ENCODE measurements at places on chromosomes 2 and 18.

- H3K27ac ChIP-seq, result peak overlapping the region; percentile 5
- no peaks in the 10 kb centered on the region for H3K36me3 ChIP-seq
- no peaks in the 10 kb centered on the region for H3K27me3 ChIP-seq
- peaks cover 8% of the 10 kb centered on the region for H3K4me1 ChIP-seq
- peak overlapping the region; percentile 58 for H3K4me3 ChIP-seq
Observed at GRCh38 chr2:49940626-49941025, 786.3 kb upstream of the FSHR start.

- peaks cover 36% of the 10 kb centered on the region for H3K36me3 ChIP-seq
- no peak overlapping the region for H3K27ac ChIP-seq
- no peak for DNase-seq
Observed at GRCh38 chr2:206004004-206004693, 81.8 kb downstream of the INO80D start.

- no peak for DNase-seq
- H3K4me3 ChIP-seq, result no peak overlapping the region
- H3K27ac ChIP-seq, result no peak overlapping the region
- H3K36me3 ChIP-seq, result no peaks in the 10 kb centered on the region
- no peaks in the 10 kb centered on the region for H3K27me3 ChIP-seq
Observed at GRCh38 chr18:70384181-70384790, 95.4 kb downstream of the SOCS6 start.

- no peaks in the 10 kb centered on the region for H3K27me3 ChIP-seq
- H3K36me3 ChIP-seq, result no peaks in the 10 kb centered on the region
- no peak overlapping the region for H3K27ac ChIP-seq
- DNase-seq, result no peak
- H3K4me1 ChIP-seq, result no peaks in the 10 kb centered on the region
Observed at GRCh38 chr18:73614812-73615211, 532.8 kb downstream of the FBXO15 start.

DNA sequence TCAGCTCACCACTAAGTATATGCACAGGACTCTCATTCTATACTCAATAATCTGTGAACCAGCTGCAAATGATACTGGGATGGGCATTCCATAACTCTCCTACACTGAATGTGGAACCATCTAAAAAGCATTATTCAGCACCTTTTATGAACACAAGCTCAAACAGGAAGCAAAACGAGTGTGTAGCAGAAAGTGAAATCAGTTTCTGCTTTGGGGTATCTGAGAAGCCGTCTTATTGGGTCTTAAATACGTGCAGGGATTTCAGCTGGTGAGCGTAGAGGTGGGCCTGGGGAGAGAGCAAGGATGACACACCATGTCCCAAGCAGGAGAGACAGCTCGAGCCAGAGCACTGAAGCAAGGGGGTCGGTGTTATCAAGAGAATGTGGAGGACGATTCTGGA lies 120.0 kb upstream of the TTN start:
- H3K4me3 ChIP-seq, result peak overlapping the region; percentile 81
- H3K27ac ChIP-seq, result peak overlapping the region; percentile 66
- H3K36me3 ChIP-seq, result peaks cover 21% of the 10 kb centered on the region
- peaks cover 13% of the 10 kb centered on the region for H3K4me1 ChIP-seq
- H3K27me3 ChIP-seq, result no peaks in the 10 kb centered on the region

- peaks cover 5% of the 10 kb centered on the region for H3K36me3 ChIP-seq
- H3K4me3 ChIP-seq, result peak overlapping the region; percentile 93
- H3K4me1 ChIP-seq, result peaks cover 23% of the 10 kb centered on the region
- DNase-seq, result no peak
Observed at GRCh38 chr2:68250196-68250595, 2.1 kb downstream of the PPP3R1 start.

- peaks cover 9% of the 10 kb centered on the region for H3K27me3 ChIP-seq
- no peaks in the 10 kb centered on the region for H3K36me3 ChIP-seq
- H3K4me1 ChIP-seq, result no peaks in the 10 kb centered on the region
- no peak for DNase-seq
- H3K4me3 ChIP-seq, result no peak overlapping the region
Observed at GRCh38 chr2:8502316-8502715, 179.5 kb upstream of the ID2 start.

- no peak overlapping the region for H3K27ac ChIP-seq
- H3K27me3 ChIP-seq, result no peaks in the 10 kb centered on the region
- no peaks in the 10 kb centered on the region for H3K36me3 ChIP-seq
Observed at GRCh38 chr2:210363261-210363660, 48.3 kb upstream of the MYL1 start.

DNA sequence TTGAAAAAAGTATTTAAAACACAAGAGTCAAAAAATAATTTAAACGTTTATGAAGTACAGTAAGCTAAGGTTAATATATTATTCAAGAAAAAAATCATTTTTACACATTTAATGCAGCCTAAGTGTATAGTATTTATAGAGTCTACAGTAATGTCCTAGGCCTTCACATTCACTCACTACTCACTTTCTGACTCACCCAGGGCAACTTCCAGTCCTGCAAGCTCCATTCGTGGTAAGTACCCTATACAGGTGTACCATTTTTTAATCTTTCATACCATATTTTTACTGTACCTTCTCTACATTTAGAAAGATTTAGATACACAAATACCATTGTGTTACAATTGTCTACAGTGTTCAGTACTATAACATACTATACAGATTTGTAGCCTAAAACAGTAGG lies 20.9 kb upstream of the RPRD1A start:
- peaks cover 3% of the 10 kb centered on the region for H3K27me3 ChIP-seq
- DNase-seq, result no peak
- H3K27ac ChIP-seq, result no peak overlapping the region
- peaks cover 3% of the 10 kb centered on the region for H3K36me3 ChIP-seq
- no peak overlapping the region for H3K4me3 ChIP-seq
- H3K4me1 ChIP-seq, result peaks cover 16% of the 10 kb centered on the region

DNA sequence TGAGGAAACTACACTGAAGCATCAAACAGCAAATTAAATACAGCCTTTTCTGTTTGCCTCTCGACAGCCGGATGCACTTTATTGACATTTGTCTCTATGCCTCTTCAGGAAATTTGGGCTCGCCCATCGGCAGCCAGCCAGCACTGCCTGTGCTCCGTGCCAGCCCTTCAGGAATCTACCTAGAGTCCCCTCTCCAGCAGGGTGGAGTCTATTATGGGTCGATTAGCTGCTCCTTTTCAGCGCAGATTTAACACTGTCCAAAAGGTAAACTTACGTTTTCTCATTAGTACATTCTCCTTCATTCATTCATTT lies 91.5 kb downstream of the MYCN start:
- H3K27me3 ChIP-seq, result no peaks in the 10 kb centered on the region
- H3K4me3 ChIP-seq, result no peak overlapping the region
- no peaks in the 10 kb centered on the region for H3K4me1 ChIP-seq
- no peak for DNase-seq

GRCh38 chr2:206112108-206112507 lies 26.1 kb upstream of the INO80D start:
- H3K27ac ChIP-seq, result no peak overlapping the region
- no peak for DNase-seq
- H3K27me3 ChIP-seq, result no peaks in the 10 kb centered on the region
- peaks cover 6% of the 10 kb centered on the region for H3K36me3 ChIP-seq

DNA sequence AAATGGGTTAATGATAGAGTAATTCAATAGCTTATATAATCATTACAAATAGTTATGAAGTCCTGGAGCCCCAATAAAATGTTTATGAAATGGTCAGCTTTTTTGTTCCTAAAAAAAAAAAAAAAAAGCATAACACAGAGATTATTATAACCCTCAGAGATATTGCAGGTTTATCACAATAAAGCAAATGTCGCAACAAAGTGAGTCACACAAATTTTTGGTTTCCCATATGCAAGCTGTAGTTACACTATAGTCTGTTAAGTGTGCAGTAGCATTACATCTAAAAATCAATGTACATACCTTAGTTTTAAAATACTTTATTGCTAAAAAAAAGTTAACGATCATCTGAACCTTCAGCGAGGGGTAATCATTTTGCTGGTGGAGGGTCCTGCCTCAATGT lies 20.0 kb downstream of the WDFY1 start:
- peaks cover 35% of the 10 kb centered on the region for H3K4me1 ChIP-seq
- no peaks in the 10 kb centered on the region for H3K27me3 ChIP-seq
- no peak overlapping the region for H3K27ac ChIP-seq
- peaks cover 23% of the 10 kb centered on the region for H3K36me3 ChIP-seq

GRCh38 chr2:195238379-195238778 lies 418.6 kb upstream of the SLC39A10 start:
- H3K27me3 ChIP-seq, result no peaks in the 10 kb centered on the region
- H3K27ac ChIP-seq, result no peak overlapping the region
- DNase-seq, result no peak
- H3K4me3 ChIP-seq, result no peak overlapping the region
- H3K36me3 ChIP-seq, result no peaks in the 10 kb centered on the region
- H3K4me1 ChIP-seq, result no peaks in the 10 kb centered on the region

GRCh38 chr2:98175811-98176210 lies 88.8 kb downstream of the VWA3B start:
- H3K27ac ChIP-seq, result no peak overlapping the region
- peak; percentile 27 for DNase-seq
- peaks cover 3% of the 10 kb centered on the region for H3K36me3 ChIP-seq
- no peak overlapping the region for H3K4me3 ChIP-seq
- H3K27me3 ChIP-seq, result peaks cover 10% of the 10 kb centered on the region

GRCh38 chr2:45647356-45647755 lies 4.1 kb upstream of the PRKCE start:
- DNase-seq, result no peak
- H3K27me3 ChIP-seq, result no peaks in the 10 kb centered on the region
- no peak overlapping the region for H3K27ac ChIP-seq
- no peak overlapping the region for H3K4me3 ChIP-seq
- peaks cover 15% of the 10 kb centered on the region for H3K4me1 ChIP-seq
- H3K36me3 ChIP-seq, result no peaks in the 10 kb centered on the region
